NCI-H1930 (cell line): ENCODE measurements at places on chromosomes 3 and 15.

DNA sequence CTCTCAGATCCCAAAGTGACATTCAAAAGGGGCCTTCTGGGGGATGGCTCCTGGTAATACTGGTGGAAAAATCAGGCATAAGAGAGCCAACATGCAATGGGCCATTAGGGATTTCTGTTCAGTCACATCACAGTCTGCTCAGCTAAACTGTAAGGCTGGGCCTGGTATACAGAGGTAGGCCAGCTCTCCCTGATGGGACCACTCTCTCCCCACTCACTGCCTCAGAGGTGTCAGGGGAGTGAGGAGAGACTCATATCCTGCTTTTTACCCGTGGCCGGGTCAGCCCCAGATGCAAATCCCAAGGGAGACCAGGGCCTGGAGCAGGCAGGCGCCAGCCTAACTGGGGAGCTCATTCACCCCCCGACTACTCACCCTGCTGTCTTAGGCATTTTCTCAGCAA lies 48.1 kb upstream of the TPM1 start:
- no peak for DNase-seq

DNA sequence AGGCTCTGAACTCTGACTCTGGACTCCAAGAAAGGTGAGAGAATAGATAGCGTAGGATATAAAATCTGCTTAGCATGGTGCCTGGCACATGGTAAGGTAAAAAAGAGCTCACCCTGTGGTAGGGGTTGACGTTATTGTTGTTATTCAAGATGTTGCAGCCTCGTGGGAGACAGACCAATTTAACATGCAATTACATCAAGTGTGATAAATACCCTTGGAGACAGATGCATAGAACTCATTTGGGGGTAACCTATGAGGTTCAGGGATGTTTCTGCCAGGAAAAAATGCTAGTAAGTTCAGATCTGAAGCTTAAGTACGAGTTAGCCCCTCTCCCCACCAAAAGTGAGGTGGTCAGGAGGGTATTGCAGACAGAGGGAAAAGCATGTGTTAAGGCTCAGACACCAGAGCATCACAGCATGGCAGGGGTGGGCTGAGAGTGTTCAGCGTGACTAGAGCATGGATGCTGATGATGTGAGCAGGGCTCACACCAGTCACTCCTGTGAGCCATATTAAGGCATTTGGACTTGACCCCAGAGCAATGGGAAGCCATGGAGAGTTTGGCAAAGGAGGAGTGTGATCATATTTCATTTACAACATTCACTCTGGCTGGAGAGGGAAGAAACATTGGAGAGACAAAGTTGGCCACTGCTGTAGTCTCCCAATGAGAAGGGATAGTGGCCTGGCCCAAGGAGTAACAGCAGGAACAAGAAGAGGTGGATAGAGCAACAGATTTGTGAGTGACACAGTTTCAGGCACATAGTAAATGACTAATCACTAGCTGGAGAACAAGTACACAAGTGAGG lies 181.0 kb downstream of the UACA start:
- no peak for DNase-seq

DNA sequence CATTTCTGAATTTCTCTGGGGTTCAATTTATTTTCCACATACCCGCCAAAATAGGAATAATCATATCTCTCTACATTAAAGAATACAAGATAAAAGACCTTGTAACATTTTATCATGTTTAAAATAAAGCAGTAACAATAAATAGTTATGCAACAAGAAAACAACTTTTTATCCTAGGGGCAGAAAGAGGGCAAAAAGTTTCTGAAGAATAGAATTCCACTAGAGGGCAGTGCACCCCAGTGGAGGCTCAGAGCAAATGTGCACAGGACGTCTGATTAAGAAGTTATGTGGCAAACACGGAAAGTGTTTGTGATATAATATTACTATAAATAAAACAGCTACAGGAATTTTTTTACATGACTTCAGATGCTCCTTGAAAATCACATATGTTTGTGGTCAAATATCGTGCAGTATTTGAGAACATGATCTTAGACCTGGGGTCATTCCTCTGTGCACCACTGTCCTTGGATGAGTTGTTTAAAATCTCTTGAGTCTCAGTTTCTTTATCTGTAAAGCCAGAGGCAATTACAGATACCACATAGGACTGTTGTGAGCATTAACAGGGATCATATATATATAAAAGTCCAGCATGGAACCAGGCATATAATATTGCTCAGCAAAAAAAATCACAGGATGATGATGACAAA lies 13.2 kb upstream of the PIK3R4 start:
- DNase-seq = peak; percentile 2

DNA sequence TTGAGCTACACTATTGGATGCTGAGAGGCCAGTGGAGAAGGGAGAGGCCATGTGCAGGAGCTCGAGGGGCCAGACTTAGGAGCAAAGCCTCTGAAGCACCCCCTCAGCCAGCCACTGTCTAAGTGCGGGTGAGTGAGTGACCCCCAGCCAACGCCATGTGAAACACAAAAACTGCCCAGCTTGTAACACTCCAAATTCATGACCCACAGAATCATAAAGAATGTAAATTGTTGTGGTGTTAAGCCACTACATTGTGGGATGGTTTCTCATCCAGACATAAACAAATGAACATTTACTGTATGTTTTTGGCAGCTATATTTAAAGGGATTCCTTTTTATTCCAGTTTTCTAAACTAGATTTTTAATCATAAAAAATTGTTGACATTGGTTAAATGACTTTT lies 27.2 kb upstream of the TMEM158 start:
- no peak for DNase-seq

DNA sequence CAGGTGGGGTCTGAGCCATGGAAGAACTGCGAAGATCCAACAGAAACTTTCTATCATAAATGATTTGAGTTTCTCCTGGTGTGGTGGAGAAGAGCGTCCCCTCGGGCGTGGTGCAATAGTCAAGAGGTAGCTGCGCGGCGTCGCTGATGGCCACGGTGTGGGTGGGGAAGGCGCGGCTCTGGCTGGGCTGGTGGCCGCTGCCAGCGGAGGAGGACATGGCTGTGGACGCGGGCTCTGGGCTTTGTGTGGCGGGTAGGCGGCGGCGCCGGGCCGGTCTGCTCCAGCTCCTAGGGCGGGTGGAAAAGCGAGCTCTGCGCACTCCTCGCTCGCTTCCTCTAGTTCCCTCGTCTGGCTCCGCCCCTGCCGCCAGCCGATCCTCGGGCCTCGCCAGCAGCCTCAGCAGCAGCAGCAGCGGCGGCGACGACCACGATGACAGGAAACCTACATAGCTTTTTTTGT lies 5.9 kb downstream of the STARD9 start:
- DNase-seq = peak; percentile 12

DNA sequence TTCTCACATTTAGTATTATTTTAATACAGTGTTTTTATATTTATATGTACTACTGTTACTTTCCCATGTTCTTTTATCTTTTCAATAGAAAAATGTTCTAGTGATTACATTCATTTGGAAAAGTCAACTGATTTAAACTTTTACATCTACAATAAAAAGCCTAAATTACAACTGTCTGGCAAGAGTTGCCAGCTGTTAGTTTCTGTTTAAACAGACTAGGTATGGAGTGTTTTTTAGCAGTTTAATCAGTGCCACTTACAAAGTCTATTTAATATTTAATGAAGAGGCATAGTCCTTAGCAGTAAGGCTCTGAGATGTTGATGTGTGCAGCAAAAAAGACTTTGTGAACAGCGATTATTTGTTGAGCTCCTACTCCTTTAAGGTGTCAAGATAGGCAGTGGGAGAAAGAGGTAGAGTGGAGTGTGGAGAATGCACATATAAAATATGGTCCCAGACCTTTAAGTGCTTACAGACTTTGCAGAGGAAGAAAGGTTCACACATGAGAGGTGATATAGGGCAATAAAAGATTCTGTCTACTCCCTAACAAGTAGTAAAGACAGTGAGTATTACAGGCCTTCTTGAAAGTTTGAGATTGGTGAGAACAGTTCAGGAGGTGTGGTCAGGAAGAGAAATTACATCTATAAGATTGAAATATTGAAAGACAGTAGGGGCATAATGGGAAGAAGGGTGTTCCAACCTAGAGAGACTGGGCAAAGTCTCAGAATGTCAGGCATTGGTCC lies 320.5 kb downstream of the DOCK3 start:
- DNase-seq = no peak

- no peak for DNase-seq
These were observed 30.1 kb downstream of the ISL2 start for GRCh38 chr15:76366714-76367113.

DNA sequence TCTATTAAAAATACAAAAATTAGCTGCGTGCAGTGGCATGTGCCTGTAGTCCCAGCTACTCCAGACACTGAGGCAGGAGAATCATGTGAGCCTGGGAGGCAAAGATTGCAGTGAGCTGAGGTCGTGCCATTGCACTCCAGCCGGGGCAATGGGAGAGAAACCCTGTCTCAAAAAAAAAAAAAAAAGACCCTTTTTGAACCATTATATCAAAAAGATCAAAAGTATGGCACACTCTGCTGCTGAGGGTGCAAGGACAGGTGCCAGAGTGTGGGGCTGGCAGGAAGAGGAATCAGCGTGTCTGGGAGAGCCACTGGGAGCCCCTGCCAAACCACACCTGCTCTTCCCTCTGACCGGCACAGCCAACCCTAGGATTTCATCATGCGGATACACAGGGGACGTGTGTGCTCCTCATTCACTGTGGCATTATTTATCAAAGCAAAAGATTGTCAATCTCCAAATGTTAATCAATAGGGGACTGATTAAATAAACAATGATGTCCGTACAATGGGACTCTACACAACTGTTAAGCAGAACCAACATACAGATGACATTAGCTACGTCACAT lies 147.3 kb upstream of the TLE3 start:
- DNase-seq = no peak

DNA sequence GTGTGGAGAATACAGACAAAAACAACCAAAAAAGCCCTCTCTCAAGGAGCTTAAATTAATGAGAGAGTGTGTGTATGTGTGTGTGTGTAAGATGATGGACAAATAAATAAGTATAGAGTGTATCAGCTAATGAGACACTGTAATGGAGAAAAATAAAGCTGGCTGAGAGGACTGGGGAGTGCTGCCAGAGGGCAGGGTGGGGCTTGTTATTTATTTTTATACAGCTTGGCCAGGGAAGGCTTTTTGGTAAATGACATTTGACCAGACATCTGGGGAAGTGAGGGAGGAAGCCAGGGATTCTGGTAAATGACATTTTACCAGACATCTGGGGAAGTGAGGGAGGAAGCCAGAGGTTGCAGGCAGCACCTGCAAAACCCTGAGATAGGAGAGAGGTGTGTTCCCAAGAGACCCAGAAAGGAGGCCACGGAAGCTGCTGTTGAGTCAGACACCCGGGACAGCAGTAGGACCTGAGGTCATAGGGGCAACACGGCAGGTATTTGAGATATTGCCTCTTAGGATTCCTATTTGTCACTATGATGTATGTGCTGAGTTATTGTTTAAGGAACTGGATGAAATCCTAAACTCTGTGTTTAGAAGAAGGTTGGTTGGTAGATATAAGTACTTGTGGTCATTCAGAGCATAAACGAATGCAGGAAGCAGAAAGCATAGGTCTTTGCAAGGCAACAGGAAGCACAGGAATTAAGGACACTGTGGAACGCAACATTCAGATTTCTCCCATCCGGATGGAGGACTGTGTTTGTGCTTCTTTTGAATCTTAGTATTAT lies 2.7 kb downstream of the SV2B start:
- no peak for DNase-seq

DNA sequence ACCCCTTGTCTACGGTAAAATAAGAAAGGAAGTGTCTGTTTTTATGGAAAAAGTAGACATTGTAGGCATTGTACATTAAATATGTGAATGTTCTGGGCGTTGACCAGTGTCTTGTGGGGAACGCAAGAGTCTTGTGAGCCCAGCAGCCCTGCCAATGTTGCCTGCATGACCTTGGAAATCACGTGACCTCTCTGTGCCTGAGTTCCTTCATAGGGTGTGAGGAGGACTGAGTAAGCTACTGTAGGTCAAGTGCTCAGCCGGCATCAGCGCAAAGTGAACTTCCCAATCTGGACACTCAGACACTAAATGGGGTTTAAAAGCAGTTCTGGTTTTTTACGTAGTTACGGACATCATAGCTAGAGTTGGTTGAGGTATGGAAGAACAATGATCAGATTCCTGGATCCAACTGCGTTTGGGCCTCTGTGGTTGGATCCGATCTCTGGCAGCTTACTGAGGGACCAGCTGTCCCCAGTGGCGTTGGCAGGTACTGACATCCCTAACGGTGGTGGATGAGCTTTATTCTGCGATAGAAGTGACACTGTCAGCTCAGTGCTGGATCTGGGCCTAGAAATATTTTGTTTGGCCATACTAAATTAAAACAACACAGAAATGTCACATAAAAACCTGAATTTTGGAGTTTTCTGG lies 63.8 kb downstream of the SPSB4 start:
- no peak for DNase-seq

DNA sequence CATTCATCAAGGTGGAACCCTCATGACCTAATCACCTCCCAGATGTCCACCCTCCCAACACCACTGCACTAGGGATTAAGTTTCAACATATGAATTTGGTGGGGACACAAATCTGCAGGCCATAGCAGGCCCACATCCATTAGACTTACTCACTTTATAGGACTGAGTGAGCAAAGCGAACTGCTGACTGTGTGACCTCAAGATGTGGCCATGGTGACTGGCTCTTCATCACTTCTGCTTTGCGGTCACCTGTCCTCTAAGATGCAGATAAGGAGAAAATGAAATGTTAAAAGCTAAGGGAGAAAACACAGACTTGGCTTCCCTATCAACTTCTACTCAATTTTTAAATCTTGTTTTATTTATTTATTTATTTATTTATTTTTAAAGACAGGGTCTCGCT lies 14.5 kb upstream of the DCP1A start:
- no peak for DNase-seq

GRCh38 chr3:50226888-50227389 lies 9.1 kb upstream of the GNAI2 start:
- peak; percentile 31 for DNase-seq

DNA sequence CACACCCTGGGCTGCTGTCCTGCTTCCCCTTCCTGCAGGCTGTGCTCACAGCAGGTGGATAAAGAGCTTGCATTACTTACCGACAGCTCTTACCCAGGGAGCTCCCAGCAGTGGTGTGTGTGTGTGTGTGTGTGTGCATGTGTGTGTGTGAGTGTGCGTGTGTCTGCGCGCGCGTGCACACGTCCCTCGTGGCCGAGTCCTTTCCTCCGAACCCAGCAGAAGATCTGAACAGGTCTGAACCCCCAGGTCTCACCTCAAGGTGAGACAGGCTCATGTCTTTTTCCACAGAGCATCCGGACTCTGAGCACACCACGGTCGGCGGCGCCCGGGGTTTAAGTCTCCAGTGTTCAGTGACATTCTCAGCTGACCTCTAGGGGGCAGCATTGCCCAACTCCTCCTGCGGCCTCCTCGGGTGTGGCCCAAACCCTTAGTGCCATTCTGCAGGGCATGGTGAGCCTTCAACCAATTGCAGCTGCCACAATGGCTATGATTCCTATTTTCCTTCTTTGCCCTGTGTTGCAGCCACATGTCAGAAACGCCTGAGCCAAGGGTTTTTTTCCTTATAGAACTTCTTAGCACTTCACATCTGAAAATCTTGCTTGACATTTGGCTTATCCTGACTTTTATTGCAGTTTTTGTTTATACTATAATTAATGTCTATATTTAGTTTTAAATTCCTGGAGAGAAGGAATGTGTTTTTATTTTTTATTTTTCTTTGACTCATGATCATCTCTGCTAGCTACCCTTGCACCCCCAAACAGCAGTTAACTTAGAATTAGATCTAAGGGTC lies 64.1 kb upstream of the KLHL25 start:
- DNase-seq = peak; percentile 12

- no peak for DNase-seq
These were observed at the start of gene GHSR for GRCh38 chr3:172447611-172448579. TSS of gene GHSR (minus strand) at chr3:172448456. CDS start at chr3:172448413, 43 bp downstream.

GRCh38 chr3:101509811-101510210 lies 3.2 kb downstream of the SENP7 start:
- no peak for DNase-seq

- DNase-seq = peak; percentile 58
These were observed 1.7 kb upstream of the LINGO1 start for GRCh38 chr15:77634266-77634962.
